Gastrocnemius medialis (tissue), 4 donors: ENCODE measurements at places on chromosomes 16 and 17. TPM values are rescaled to one million over a fixed set of nuclear protein-coding genes. Genes with fewer than 3 reads are reported as not detected.

The CSF3 gene
- total RNA-seq = 19.9 TPM

The ETV4 gene
- total RNA-seq = not detected

DNA sequence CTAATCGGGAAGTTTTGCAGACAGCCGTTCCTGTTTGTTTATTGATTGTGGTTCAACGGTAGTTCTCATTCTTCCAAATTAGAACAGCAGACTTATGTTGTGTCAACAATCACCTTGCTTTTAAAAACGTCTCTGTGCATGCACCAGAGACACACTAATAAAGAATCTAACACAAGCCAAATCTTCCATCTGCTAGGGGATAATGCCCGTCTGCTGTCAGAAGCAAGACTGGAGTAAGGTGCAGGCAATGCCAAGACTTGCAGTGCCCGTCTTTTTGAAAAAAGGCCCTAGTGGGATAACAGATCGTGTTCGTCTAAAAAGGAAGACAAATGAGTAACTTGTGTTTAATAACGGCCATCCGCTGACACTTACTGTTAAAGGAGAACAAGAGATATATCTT lies 158.4 kb downstream of the KCNJ2 start:
- no peak for DNase-seq
- H3K4me3 ChIP-seq = no peak overlapping the region
- no peaks in the 10 kb centered on the region for H3K36me3 ChIP-seq

GRCh38 chr16:81482329-81483063 lies 37.9 kb downstream of the CMIP start:
- no peak for DNase-seq
- H3K4me3 ChIP-seq = no peak overlapping the region
- no peak overlapping the region for H3K27ac ChIP-seq
- H3K27me3 ChIP-seq = no peaks in the 10 kb centered on the region

- no peaks in the 10 kb centered on the region for H3K27me3 ChIP-seq
- peak overlapping the region; percentile 92 for H3K4me3 ChIP-seq
- DNase-seq = no peak
- peaks cover 54% of the 10 kb centered on the region for H3K4me1 ChIP-seq
Measured at GRCh38 chr16:47460359-47460710, 528 bp downstream of the ITFG1 start.
